ENCODE measurements at places on chromosomes 2 and 18.

GRCh38 chr2:203346612-203347011 is 18.4 kb downstream of the ABI2 start:
- DNase-seq, result no peak

DNA sequence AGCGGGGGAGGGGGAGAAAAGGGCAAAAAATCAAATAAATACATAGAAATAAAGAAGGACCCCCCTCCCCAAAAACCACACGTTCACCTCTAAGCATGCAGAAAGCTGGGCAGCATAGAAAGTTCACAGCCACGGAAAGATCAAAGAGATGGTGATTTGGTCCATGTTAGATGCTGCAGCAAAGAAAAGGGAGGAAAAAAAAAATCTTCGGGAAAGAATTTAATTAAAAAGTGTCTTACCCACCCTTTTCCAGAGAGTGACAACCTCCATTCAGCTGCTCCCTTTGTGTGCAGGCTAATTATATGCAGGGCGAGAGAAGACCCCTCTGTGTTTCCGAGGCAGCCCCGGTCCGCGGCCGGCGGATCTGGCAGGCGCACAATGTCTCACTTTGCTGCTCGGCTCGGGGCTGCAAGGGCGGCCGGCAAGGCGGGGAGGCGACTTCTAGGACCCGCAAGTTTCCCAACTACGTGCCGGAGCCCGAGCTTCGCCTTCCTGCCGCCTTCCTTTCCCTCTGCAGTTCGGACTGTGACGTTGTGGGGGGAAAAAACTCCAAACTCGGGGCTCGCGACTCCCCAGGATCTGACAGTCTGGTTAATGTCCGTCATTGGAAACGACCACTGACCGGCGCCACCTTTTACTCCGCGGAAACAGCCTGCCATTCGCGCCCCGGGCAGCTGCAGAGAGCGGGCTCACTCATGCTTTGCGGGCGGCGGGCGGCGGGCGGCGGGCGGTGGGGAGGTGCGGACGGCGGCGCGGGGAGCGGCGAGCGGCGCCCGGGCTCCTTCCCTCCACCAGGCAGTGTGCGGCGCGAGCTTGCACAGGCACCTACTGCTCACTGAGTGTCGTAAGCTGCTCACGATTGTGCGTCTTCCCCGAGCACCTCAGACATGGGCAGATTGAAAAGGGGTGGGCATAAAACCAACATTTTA is at the start of gene LRRTM1:
Gene LRRTM1, minus strand, starts transcription at position 844 of the 929 bp plus-strand sequence. CDS start 933 bp downstream, outside the sequence.
- DNase-seq, result no peak

DNA sequence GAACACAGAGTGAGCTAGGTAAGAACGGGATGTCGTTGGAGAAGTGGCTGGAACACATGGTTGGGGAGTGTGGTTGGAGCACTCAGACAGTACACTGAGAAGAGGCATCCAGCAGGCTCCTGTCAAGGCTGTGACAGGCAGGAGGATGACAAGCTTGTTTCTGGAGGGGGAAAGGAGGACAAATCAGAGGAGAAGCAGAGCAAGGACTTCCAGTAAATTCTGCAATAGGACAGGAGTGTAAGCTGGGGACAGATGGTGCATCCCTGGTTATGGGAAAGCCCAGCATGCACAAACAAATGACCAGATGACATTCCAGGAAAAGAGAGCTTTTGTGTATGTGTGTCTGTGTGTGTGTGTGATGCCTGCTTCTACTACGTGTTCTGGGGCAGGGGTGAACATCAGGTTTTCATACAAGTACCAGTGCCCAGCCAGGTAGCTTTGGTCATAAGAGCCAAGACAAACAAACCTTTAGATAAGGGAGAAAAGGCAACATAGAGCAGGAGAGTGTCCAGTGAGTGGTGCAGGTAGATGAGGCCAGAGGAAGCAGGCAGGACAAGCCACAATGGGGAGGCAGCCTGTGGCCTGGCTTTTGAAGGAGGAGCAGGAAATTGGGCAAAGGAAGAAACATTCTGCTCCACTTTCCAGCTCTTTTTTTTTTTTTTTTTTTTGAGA is 32.1 kb upstream of the MAPK4 start:
- DNase-seq, result peak; percentile 90

DNA sequence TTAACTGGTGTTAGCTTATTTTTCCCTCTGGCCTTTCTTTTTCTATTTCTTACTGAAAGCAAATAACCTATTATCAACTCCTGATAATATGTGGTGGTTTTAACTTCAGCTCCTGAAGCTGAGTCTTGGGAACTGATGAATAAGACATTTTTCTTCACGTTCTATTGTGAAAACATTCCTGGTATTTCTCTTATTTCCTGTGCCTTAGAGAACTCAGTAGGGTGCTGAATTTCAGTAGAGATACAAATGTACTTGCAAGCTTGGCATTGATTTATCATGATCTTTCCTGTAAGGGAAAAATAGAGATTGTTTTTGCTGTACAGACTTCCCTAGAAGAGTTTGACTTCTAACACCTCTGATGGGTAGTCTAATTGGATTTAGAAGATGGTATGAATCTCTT is 52.8 kb upstream of the DCC start:
- DNase-seq, result no peak

DNA sequence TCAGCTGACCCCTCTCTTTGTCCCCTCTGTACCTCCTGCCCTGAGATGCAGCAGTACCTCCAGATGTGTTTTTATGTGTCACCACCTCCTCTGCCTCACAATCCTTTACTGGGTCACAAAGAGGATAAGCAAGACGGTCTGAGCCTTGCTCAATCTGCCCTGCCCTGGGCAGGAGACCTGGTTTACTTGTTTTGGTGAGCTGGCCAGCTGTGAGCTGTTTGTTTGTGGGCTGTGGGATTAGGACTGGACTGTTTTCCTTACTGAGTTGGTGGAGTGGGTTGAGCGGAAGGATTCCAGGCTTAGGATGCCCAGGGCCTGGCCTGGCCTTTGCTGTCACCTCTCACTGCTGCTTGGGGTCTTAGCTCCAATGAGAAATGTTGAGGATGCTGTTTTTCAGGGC is 299.5 kb downstream of the SRBD1 start:
- no peak for DNase-seq

DNA sequence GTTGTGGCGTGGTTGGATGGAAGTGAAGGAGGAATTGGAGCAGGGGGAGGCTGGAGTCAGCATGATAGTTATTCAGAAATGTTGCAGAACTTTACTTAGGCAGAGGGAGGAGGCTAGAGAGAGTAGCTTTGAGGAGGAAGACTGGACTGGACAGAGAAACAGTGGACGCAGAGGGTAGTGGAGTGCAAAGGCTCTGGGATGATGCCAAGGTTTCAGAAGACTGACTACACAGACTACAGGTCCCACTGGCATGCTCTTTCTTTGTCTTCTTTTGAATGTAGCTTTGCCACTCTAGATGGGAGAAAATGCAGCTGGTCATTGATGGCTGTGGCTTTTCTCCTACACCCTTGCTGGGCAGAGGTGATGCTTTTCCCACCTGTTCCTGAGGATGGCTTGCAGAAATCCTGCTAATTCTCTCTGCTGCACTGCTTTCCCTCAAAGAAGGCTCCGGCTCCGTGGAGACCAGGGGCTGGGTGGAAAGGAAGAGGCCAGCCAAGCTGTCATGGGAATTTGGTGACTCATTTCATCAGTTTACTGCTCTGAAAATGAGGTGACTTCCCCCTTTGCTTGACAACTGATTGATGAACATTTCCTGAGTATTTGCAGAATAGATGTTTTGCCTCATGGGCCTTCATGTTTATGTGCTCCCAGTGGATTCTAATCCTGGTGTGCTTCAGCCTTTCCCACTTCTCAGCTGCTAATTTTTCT is 42.4 kb downstream of the MEIS1 start:
- peak; percentile 61 for DNase-seq

DNA sequence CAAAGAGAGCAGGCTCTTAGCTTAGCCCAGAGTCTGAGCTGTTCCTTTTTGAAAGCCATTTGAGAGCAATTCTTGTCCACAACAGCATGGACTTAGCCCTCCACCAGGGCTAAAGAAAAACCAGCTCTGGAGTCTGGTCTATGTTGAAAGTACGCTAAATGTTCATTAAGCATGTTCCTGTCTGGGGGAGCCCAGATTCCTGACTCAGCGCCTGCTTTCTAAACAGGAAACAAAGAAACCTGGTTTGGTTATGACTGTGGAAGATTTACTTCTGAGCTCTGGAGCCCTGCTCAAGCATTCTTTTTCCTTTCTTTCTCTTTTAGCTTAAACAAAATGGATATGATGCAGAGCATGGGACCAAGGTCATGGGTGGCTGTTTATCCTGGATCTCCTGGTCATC is 279.8 kb downstream of the RBM43 start:
- no peak for DNase-seq

GRCh38 chr2:99877963-99878362 is 264.4 kb downstream of the AFF3 start:
- DNase-seq, result no peak

DNA sequence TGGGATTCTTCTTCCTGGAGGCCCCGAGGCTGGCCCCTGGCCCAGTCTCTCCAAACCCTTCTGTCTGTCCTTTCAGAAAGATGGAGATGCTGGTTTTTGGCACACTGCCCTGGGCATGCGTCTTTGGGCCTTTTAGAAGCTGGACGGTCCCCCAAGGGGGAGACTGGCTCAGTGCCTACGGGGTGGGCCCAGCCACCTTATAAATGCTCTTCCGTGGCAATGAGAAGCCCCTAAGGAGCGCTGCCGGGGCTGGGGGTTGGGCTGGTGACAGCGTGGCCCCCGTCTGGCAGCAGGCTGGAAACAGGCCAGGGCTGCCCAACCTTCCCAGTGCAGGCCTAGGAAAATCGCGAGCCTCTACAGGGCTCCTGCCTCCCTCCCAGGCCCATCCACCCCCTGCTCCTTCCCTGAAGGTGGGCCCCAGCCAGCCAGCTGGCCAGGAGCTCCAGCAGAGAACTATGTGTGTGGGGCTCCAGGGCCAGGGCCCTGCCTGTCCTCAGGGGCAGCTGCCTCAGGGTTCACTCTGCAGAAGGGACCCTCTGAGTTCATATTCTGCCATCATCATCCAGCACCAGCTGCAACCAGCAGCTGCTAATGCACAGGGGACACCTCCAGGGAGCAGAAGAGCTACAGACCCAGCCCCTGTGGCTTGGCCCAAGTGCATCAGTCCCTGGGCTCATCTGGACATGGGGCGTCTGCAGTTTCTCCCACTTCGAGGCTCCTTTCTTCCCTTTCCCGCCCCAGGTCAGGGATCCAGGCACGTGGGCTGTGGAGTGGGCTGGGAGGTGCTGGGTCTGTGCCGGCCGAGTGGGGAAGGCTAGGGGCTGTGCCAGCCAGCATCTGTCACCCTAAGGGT is 107.6 kb upstream of the OTOS start:
- DNase-seq, result no peak

- DNase-seq, result no peak
Observed at GRCh38 chr2:10004836-10005235, 38.5 kb upstream of the KLF11 start.

GRCh38 chr18:48901145-48902022 is 49.4 kb downstream of the SMAD7 start:
- no peak for DNase-seq

DNA sequence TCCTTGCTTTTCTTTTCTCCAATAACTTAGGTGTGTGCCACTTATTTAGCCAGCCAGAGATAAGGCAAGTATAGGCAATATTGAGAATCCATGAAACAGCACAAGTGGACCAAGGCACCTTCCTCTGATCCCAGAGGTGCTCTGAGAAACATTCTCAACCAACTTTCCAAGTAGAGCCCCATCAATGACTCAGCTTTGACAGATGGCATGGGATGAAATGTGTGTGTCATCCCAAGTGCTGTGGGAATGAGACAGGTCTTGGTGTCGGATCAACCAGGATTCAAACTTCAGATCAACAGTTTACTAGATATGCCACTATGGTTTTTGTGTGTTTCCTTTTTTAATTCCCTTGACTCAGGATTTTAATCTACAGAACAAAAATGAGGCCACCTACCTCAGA is 164.0 kb downstream of the GRB14 start:
- DNase-seq, result no peak

GRCh38 chr18:44111337-44111736 is 569.4 kb upstream of the SETBP1 start:
- DNase-seq, result no peak

- no peak for DNase-seq
Observed at GRCh38 chr18:33717339-33717738, 139.3 kb downstream of the ASXL3 start.

DNA sequence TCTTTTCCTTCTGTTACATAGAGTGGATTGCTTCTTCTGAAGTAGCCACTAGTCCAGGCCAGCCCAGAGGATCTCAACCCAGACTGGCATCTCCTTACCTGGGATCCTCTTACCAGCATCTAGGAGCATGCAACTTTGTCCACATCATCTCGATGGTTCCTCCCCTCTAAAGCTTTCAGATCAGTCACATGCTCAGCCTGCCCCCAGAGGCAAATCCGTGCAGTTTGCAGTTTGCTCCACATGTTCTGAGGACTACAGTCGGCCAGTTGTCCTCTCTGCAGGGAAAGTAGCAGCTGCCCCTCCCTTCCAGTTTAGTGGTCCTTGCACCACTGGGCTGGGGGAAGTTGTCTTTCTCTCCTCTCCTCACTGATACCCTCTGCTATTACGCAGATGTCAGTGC is 259.8 kb upstream of the APCDD1 start:
- DNase-seq, result no peak

DNA sequence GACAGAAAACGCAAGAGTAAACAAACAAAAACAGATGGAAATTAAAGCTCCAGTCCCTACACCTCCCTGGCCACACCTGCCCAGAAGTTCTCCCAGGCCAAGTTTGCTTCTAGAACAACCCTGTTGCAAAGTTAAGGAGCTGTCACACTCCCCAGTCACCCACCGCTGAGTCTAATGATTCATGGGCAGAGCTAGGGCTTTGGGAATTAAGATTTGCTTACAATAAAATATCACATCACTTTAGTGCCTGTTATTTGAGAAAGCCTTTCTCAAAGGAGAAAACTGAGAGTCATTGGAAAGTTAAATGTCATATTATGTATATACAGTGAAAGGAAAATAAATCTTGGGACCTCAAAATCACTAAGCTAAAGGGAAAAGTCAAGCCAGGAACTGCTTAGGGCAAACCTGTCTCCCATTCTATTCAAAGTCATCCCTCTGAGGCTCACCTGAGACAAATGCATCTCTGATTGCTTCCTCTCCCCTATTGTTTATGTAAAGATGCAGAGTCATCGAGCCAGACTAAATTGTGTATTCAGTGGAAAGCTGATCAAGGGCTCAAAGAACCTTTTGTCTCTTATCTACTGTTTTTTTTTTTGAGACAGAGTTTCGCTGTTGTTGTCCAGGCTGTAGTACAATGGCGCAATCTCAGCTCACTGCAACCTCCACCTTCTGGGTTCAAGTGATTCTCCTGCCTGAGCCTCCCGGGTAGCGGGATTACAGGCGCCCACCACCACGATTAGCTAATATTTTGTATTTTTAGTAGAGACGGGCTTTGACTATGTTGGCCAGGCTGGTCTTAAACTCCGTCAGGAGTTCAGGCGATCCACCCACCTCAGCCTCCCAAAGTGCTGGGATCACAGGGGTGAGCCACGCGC is 2.8 kb downstream of the CRYGB start:
- no peak for DNase-seq

- DNase-seq, result no peak
Observed at GRCh38 chr18:42644729-42645131, 470.8 kb downstream of the RIT2 start.

GRCh38 chr2:213766465-213766901 is 482.2 kb downstream of the SPAG16 start:
- DNase-seq, result no peak

GRCh38 chr18:63098018-63098981 is 221.3 kb downstream of the BCL2 start:
- no peak for DNase-seq

GRCh38 chr2:20222769-20223406 is 2.0 kb downstream of the SDC1 start:
- no peak for DNase-seq

Measured in cerebellar cortex (tissue), 1 donor.